ENCODE measurements at places on chromosomes 2 and 18.

DNA sequence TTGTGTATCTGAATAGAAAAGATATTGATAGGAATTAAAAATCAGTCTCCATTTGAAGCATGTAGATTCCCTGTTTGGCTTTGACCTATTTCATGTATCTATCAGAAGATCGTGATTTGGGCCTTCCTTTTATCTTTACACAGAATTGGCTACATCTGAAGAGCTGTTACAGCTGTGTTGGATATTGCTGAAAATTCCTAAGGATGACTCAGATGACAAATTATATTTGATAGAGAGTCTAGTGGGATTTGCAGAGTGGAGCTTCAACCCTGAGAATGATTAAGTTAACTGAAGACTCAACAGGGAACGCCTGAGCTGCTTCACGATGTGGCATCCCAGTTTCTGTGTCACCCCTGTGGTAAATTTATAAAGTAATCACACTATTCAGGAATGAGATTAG, 4.9 kb upstream of the COL3A1 start:
- DNase-seq, result no peak

- DNase-seq, result no peak
These were observed 216.0 kb downstream of the RAD51AP2 start for GRCh38 chr2:17302281-17302680.

DNA sequence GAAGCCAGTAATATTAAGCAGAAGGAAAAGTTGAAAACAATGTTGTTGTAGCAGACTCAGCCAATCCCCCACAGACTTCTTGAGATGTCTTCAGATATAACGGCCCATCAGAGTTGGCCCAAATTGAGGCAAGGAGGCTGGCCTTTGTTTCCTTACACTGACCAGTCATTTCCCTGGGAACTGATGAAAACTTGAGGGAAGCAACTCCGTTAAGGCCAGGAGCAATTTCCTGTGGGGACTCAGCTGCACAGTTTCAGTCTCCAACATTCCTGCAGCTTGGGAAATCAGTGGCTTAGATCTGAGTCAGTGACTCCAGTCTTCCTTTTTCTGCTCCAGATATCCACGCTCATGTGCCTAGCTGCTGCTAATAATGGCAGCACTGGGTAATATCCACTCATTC, 75.7 kb downstream of the FTCDNL1 start:
- no peak for DNase-seq

DNA sequence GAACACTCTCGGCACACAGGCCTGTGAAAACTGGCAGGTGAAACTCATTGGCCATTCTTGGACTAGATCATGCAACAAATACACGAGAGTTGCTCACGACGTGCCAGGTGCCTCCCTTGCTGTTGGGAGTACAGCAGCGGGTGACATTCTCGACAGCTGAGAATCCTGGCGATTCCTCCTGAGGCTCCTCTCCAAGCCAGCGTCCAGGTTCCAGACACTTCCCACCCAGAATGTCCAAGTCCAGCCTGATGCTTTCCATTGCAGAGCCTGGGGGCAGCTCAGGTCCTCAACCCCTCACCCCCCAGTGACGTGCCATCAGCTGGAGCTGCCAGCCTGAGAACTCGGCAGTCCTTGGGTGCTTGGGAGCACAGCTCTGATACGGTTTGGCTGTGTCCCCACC, 124.2 kb downstream of the PXDN start:
- DNase-seq, result no peak

DNA sequence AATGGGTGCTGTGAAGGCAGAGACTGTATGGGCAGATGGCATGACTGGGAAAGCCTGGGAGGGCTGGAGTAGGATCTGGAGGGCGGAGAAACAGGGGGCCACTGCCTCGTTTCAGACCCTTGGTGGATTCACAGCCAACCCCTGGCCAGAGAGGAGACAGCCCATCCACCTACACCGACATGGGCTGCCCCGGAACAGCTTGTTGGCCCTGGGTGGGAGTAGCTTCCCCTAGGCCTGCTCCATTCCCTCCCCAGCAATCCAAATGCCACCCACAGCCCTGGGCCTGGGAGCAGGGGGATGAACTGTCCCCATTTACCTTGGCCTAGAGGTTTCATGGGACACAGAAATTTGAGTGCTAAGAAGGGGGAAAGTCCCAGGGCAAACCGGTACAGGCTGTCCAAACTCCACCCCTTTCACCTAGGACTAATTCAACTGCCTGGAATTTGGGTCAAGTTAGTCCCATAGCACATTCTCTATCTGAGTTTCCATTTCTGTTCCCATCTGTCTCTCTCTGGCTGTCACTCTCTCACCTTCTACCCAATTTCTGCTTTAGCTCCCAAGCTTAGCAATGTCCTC, 37.0 kb downstream of the LBH start:
- DNase-seq, result no peak

DNA sequence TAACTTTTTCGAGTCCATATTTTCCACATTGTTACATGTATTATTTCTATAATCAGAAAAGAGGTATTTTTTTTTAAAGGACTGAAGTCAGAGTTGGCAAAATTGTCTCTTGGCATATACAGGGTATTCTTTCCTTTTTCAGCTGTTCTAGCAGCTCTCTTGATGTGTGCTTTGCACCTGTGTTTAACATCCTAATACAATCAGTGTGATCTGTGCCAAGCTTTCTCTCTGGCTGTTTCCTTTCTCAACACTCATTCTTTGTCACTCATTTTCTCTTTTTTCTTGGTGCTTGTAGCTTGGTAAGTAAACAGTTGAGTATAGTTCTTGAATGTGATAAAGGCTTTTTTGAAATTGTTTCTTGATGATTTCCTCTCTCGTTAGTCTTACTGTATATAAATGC, 9.2 kb downstream of the RNMT start:
- DNase-seq, result no peak

DNA sequence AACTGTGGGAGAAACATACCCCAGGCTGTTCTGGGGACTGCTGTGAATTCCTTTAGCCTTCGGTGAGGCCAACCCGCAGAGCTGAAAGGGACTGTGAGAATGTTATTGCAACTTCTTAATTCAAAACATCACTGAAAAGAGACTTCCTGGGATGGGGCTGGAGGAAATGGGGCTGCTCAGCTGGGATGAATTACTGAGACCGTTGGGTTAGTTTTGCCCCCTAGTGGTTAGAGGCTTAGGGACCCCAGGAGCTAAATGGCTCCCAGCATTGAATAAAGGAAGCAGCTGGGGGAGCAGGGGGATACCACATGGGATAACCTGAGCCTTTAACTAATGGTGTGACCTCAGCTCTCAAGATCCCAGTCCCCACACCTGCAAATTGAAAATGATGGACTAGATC, 941.1 kb upstream of the FANCL start:
- DNase-seq, result no peak

Measured in hematopoietic multipotent progenitor cell (in vitro differentiated cells).